Anterior cingulate cortex (tissue), 58 donors: ENCODE measurements at places on chromosomes 12 and 14.

- DNase-seq: no peak
Observed at GRCh38 chr14:64554556-64554955, 4.8 kb downstream of the PPP1R36 start.

GRCh38 chr12:121209221-121209620 is 708 bp upstream of the P2RX4 start:
- no peak for DNase-seq

DNA sequence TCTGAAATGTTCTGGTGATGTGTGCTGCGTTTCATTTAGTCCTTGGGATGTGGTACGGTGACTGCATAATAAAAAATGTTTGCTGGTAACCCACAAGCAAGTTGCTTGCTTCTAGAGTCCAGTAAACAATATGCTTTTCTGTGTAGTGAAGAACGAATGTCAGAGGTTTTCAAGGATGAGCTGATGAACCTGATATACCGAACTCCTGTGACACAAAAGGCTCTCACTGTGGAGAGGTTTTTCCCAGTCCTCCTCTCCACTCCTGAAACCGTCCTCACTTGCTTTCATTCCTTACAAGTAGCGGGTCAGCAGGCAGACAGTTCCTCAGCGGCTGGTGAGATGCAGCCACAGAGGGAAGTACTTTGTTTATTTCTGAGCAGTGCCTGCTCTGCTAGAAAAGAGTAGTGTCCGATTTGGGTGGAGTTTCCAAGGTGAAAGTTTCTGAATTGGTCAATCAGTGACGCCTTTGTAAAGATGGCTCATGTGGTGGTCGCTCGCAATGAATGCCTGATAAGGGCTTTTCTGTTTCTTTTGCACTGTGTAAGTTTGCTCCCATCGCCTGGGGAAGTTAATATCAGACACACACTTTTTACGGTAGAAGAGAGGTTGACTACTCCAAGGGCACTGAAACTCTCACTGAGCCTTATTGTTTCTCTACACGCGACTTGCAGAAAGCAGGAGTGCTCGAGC is 3.0 kb downstream of the ETV6 start:
- DNase-seq: no peak

- DNase-seq: no peak
Observed at GRCh38 chr12:51970904-51971646, 19.6 kb downstream of the ACVR1B start.

DNA sequence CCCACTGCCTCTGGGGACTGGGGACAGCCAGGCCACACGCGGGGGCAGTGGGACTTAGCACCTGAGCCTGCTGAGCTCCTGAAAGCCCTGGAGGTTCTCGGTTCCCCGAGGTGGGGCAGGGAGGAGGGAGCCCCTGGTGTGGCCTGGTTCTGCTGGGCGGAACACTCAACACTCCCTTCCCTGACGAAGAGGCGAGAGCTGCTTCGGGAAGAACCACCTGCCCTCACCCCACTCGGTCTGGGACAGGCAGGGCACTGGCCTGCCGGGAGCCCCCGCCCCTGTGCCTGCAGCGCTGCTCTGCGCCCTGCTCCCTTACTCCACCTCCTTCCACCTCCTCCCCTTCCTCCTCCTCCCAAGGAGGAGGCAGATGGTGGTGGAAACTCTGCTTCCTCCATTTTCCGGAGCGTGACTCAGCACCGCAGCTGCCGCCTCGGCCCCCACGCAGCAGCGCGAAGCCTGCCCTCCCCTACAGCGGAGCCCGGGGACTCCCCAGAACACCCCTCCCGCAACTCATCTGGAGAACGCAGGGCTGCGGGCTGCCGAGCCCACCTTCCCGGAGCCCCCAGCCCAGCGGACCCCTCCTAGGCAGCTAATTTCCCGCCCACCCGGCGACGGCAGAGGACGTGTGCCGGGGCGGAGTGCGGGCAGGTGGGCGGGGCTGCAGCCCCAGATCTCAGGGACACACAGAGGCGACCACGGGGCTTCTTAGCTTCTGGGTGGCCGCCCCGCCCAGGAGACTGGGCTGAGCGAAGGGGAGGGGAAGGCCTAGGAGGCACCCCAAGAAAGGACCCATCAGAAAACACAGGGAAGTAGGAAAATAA is 11.7 kb upstream of the INF2 start:
- DNase-seq: peak; percentile 77

DNA sequence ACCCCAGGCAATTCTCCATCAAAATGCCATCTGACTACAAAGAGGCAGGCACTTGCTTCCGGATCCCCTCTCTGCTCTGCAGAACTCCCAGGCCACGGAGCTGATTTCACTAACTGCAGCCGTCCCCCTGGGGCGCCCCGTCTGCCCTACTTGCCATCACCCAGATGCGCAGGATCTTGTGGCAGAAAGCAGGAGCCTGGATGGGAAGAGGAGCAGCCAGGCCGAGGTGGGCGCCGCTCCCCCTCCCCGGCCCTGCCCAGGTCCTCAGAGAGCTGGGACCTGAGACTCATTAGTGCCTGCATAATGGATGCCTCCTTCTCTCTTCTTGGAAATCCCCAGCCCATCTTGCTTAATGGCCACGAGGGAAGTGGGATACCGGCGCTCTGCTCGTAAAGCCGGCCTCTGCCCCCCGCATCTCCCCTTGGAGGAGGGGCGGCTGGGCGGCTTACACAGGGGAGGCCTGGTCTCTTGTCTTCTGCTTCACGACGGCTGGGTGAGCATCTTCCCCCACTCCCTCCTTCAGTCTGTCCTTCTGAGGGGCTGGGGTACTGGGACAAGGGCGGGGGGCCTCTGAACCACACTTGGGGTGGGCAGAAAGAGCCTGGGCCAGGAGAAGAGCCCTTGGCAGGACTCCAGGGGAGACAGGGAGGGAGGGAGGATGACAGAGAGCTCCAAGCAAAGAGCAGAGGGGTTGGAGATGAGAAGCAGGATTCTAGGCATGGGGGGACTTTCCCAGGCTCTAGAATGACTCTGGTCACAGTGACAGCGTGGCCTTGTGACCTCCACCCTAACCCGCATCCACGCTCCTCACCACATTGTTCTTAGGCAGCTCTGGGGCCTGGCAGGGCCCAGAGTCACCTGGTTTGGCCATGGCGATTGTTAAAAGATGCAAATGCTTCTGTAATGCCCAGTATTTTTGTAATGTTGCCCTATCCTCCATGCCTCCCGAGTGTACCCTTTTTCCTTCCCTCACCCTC is 19.4 kb upstream of the EML1 start:
- DNase-seq: no peak

GRCh38 chr14:90858511-90858910 is 42.3 kb upstream of the TTC7B start:
- no peak for DNase-seq

DNA sequence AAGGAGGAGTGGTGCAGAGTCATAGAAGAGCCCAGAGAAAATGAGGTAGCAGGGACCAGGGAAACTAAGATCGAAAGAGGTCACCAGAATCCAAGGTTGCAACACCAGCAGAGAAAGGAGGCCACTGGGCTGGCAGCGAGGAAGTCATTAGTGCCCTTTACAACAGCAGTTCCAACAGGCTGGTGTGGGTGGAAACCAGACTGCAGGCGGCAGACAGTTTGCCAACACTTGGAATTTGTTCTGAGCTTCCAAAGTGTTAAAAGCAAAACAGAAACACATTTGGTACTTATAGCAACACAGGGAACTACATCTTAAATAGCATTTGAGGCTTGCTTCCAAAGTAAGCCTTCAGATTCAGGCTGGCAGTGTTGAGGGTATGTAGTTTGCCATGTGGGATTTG is 95.2 kb upstream of the PWP1 start:
- DNase-seq: no peak

DNA sequence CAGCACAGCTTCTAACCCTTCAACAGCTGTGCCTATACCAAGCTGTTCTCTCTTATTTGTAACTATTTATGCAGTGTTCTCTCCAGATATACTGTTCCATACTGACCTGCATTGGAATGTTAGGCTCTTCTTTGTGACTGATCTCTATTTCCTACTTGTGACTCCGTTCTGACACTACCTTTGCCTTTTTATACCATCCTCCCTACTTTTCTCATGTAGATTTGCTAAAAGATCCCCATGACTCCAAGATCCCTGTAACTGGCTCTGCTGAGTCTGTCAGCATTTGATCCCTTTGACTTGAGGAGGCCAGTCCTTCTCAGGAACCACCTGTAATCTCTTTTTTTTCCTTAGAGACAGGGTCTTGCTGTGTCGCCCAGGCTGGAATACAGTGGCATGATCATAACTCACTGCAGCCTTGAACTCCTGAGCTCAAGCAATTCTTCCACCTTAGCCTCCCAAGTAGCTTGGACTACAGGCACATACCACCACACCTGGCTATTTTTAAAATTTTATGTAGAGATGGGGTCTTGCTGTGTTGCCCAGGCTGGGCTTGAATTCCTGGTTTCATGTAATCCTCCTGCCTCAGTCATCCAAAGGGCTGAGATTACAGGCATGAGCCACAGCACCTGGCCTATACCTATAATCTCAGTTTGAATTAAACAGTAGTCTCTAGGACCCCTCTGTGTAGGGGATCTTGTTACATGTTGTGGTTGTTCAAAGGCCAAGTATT is 368.3 kb downstream of the ZFP36L1 start:
- DNase-seq: no peak

DNA sequence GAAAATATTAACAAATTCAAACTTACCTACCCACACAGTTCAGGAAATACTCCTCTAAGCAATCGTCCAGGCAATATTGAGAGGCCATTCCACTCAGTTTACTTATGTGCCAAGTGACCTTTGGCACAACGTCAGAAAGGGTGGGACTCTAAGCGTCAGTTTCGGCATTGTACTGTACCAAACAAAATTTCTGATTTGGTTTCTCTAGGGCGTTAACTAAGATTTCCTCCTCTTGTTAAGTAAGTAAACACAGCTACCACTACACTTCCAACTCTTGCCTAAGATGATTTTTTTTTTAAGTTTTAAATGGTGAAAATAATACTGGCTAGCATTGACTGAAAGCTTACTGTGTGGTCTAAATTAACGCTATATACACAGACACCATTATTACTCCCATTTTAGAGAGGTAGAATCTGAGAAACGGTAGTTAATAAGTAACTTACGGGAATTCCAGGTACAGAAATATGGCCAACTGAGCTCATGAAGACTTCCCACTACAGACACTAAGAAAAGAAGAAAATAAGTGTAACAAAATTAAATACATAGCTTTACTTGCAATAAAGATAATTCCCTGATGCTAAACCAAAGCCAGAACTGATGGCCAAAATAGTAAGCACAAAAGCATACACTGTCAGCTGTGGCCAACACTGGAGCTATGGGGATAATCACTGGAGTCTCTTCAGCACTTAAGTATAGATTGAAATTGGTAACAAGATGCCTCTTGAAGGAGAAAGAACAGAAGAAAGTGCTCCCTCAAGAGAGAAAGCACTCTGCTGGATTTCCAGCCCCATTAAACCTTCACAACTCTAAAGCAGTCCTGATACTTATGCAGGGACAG is 76.1 kb downstream of the EPS8 start:
- DNase-seq: no peak

- no peak for DNase-seq
Observed at GRCh38 chr14:72443256-72443655, 450.6 kb downstream of the DPF3 start.

DNA sequence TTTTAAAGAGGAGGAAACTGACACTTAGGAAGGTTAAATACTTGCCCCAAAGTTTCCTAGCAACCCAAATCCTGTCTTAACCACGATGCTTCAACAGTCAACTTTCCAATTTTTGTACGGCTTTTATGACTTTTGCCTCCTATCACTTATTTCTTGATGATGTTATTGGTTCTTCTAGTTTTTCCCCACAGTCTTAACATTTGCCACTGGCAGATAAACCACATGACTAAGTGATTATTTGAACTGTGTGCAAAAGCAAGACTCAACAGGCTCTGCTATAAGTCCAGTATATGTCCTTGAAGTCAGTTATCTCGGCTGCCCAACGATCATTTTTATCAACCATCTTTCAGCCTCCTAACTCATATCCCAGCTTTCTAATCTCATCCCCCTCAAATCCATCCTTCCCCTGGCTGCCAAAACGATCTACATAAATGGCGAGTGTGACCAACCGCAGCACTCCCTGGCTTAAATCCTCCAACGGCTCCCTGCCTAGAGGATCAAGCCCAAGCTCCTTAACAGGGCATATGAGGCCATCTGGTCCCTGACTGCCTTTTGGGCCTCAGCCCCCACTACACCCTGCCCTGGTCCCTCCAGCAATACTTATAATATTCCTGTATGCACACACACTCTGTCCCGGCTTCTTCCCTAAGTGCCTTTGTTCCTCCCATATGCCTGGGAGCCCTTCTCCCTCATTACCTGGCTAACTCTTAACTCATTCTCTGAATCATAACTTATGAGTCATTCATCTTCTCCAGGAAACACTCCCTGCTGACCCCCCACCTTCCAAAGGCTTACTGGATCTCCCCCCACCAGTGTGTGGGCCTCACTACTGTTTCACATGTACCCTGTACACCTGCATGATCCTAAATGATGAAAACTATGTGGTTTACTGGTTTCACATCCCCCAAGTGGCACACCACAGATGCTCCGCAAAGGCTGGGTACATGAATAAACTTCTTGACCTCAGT is 8.8 kb downstream of the VPS37B start:
- no peak for DNase-seq

GRCh38 chr12:111777345-111778045 is 10.8 kb downstream of the ALDH2 start:
- DNase-seq: no peak

- no peak for DNase-seq
Observed at GRCh38 chr12:119447126-119447525, 112.6 kb downstream of the CCDC60 start.

GRCh38 chr12:72094490-72094889 is 155.8 kb downstream of the TPH2 start:
- DNase-seq: no peak

GRCh38 chr12:98085046-98085755 is 430.2 kb upstream of the TMPO start:
- no peak for DNase-seq

- DNase-seq: no peak
Observed at GRCh38 chr14:62462988-62463387, 582.3 kb downstream of the KCNH5 start.

GRCh38 chr12:124464830-124465229 is 102.6 kb downstream of the NCOR2 start:
- DNase-seq: no peak

- no peak for DNase-seq
Observed at GRCh38 chr14:59268011-59268410, 79.5 kb downstream of the DAAM1 start.

DNA sequence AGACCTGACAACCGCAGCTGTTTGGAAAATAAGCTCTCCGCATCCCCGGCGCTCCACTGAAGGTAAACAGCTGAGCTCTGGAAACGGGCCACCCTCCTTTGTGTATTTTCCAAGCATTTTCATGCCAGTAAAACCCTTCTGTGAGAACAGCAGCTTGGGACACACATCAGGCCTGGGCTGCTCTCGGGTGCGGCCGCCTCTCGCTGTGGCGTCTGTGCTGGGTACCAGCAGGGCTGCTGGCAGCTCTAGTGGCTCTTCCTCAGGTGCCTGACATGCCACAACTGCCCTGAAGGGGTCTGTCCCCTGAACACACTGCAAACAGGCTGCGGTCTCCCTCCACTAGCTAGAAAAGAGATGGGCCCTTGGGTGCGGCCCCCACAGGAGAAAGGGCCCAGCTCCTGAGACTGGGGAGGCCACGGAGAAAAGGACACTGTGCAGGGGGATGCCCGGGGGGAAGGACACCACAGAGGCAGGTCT is 96.3 kb downstream of the ITPK1 start:
- peak; percentile 51 for DNase-seq
